ENCODE measurements at places on chromosomes 1 and 21.

DNA sequence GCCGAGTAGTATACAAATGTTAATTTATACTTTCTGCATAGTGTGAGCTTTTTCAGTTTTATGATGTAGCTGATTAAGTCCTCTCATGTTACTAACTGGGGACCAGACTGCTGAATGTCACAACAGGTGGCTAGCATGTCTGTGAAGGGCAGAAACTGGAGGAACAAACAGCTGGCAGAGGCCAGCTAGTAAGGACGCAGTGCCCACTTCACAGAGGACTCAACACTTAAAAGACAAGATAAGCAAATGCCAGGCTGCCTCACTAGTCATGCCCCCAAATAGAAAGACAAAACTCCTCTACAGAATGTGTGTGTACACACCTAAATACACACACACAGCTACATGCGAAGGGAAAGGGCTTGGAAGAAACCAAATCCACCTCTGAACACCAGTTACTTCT lies 73.8 kb upstream of the ZNF678 start:
- no peak for ATAC-seq
- H3K36me3 ChIP-seq = no peaks in the 10 kb centered on the region
- no peak overlapping the region for H3K4me3 ChIP-seq
- no peak overlapping the region for H3K27ac ChIP-seq
- H3K27me3 ChIP-seq = no peaks in the 10 kb centered on the region

DNA sequence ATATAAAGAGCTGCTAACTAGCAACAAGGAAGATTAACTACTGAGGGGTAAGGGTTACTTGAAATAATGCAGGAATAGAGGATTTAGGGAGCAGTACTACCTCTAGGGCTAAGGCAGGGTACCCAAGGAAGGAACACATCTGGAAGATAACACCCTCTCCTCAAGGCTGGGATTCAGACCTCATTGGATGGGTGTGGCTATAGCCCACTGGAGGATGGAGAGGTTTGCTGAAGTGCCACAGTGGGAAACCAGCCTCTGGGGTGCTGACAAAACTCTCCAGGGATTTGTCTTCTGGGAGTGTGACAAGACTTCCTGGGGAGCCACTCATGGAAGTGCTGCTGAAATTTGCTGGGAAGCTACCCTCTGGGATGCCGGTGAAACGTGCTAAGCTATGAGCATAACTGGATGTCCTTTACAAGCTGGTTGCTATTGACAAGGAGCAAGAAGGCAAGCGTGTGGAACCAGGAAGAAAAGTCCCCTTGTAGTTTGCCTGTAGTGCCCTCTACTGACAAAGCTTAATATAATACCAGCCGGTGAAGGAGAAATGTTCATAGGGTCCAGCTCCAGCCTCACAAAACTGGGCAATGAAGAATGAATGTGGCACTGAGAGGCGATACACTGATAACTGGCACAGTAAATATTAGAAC lies 122.8 kb upstream of the USP24 start:
- no peak overlapping the region for H3K4me3 ChIP-seq
- no peaks in the 10 kb centered on the region for H3K4me1 ChIP-seq
- no peak for ATAC-seq
- no peaks in the 10 kb centered on the region for H3K27me3 ChIP-seq
- H3K27ac ChIP-seq = no peak overlapping the region

- ATAC-seq = no peak
- H3K27ac ChIP-seq = no peak overlapping the region
- H3K4me3 ChIP-seq = no peak overlapping the region
- no peaks in the 10 kb centered on the region for H3K4me1 ChIP-seq
Observed at GRCh38 chr1:195195423-195196057, 1412.7 kb downstream of the KCNT2 start.

DNA sequence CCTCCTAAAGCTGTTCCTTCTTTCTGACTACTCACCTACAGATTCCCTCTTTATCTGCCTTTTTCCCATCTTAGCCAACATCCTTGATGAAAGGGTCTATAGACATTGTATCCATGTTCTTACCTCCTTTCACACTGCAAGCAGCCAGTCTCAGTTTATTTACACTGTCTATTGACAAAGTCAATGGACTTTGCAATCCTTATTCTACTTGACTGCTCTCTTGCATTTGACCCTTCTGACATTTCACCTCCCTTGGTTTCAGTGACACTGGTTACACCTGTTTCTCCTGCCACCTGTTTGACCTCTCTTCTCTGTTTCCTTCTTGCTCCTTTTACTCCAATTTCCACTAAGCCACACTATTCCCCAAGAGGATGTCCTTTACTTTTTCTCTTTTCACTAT lies 224.0 kb upstream of the SNX7 start:
- H3K4me1 ChIP-seq = no peaks in the 10 kb centered on the region
- H3K27me3 ChIP-seq = no peaks in the 10 kb centered on the region
- no peak for ATAC-seq

- H3K27ac ChIP-seq = no peak overlapping the region
- no peak overlapping the region for H3K4me3 ChIP-seq
- peaks cover 15% of the 10 kb centered on the region for H3K27me3 ChIP-seq
- H3K36me3 ChIP-seq = no peaks in the 10 kb centered on the region
- ATAC-seq = no peak
Observed at GRCh38 chr1:10968411-10968826, 44.0 kb upstream of the TARDBP start.

DNA sequence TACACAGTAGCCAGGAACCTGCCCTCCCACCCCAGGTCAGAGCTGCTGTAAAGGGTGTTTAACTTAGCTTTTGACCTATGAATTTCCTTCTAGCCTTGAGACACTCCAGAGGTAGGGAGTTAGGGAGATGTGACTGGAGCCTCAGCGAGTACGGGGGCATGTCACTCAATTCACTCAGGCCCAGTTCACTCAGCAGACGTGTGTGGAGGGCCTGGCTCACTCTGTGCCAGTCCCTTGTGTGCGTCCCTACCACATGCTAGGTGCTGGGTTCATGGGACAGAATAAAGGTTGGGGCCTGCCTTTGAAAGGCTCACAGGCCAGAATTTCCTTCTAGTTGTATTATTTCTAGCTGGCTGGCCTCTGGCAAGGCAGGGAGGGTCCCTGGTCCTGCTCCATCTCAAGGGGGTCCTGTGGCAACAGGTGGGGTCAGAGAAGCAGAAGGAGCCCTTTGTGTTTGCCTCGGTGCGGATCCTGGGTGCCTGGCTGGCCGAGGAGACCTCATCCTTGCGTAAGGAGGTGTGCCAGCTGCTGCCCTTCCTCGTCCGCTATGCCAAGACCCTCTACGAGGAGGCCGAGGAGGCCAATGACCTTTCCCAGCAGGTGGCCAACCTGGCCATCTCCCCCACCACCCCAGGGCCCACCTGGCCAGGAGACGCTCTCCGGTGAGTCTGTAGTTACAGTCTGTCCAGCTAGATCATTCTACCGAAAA lies 4.5 kb downstream of the NCDN start:
- no peaks in the 10 kb centered on the region for H3K27me3 ChIP-seq
- H3K4me1 ChIP-seq = peaks cover 46% of the 10 kb centered on the region
- H3K27ac ChIP-seq = no peak overlapping the region
- H3K4me3 ChIP-seq = no peak overlapping the region

- H3K4me1 ChIP-seq = no peaks in the 10 kb centered on the region
- no peak overlapping the region for H3K27ac ChIP-seq
- ATAC-seq = no peak
- H3K36me3 ChIP-seq = no peaks in the 10 kb centered on the region
- no peak overlapping the region for H3K4me3 ChIP-seq
Observed at GRCh38 chr1:230543085-230543484, 99.2 kb upstream of the COG2 start.

- no peaks in the 10 kb centered on the region for H3K27me3 ChIP-seq
- no peak for ATAC-seq
- H3K27ac ChIP-seq = no peak overlapping the region
- H3K4me1 ChIP-seq = no peaks in the 10 kb centered on the region
- H3K36me3 ChIP-seq = no peaks in the 10 kb centered on the region
Observed at GRCh38 chr1:151011154-151011850, 3.1 kb downstream of the PRUNE1 start.

DNA sequence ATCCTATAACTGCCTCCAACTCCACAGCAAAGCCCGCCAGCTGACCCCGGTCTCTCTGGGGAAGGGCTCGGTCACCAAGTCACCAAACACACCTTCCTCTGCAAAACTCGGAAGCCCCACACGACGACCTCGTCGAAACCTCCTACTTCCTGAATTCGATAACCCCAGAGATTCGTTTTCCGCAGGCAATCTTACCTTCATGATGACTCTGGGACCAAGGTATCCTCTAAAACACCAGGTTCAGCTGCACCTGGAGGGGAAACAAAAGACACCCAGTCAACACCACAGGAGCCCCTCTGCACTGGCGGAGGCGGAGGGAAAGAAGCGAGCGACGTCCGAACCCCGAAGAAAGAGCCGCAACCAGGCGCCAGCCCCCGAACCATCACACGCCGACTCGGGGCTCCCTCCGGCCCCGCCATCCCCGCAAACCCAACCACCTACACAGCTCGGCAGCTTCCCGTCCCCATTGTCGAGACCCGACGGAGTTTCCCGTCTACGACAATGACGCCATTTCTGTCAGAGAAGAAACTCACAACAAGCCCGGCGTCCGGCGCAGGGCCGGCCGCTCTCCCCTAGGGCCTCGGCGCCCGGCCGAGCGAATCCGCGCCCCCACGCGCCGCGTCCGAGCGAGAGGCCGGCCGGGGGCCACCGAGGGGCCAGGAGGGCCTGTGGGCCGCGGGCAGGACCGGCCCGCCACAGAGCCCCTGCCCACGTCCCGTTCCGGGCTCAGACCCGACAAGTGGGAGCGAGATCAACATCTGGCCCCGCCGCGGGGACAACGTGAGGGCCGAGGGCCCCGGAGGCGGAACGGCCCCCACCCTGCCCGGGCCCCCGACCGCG lies 1.0 kb downstream of the ARID4B start:
- peaks cover 12% of the 10 kb centered on the region for H3K4me1 ChIP-seq
- peak overlapping the region; percentile 74 for H3K4me3 ChIP-seq
- peak overlapping the region; percentile 99 for H3K27ac ChIP-seq
- H3K27me3 ChIP-seq = no peaks in the 10 kb centered on the region

- ATAC-seq = no peak
- H3K4me1 ChIP-seq = peaks cover 4% of the 10 kb centered on the region
- no peak overlapping the region for H3K4me3 ChIP-seq
- H3K27ac ChIP-seq = no peak overlapping the region
- no peaks in the 10 kb centered on the region for H3K27me3 ChIP-seq
Observed at GRCh38 chr1:186682736-186683135, 2.5 kb upstream of the PTGS2 start.

DNA sequence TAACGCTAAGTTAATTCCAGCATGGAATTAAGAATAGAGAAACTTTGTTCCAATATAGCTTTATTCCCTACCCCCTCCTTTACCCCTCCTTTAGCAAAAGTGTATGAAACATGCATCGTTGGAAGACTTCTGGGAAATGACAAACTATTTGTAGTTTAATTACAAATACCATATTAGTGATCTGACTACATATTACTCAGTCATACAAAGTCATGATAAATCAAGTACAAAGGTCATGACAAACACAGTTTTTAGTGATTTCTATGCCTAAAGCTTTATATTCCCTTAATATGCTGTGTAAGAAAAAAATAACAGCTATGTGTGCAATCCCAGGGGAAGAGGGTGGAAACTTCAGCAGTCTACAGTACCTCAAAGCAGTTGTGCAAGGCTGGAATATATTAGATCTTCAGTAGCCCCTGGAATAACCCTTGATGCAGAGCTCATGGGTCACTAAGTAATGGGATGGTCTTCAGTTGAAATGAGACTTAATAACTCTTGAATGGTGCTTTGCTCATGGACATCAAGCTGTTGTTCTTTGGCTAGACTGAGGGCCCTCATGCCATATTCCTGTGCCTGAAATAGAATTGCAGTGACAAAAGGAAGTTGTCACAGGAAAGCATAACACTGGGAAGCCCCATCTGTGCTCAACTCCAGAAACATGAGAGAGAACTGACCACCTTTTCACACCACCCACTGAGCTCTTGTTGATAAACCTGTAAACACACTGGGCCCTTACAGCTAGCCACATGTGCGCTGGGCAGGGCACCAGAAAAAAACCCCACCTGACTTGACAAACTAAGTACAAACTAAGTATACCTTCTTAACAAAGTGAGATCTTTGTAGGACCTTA lies 25.3 kb downstream of the ZMYND12 start:
- no peak overlapping the region for H3K4me3 ChIP-seq
- no peaks in the 10 kb centered on the region for H3K36me3 ChIP-seq
- ATAC-seq = no peak
- H3K27ac ChIP-seq = no peak overlapping the region
- H3K4me1 ChIP-seq = no peaks in the 10 kb centered on the region

DNA sequence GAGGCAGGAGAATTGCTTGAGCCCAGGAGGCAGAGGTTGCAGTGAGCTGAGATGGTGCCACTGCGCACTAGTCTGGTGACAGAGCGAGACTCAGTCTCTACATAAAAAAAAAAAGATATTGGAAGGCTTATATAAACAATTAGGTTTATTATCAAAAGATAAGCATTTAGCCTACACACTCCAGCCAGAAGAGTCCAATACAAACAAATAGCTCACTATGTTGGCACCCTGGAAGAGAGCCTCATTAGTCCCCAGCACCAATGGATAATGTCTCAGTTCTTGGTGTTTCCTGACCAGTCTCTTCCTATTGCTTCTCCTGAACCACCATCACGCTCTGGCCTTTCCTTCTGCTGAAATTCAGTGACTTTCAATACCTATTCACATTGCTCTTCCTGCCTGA lies 48.6 kb upstream of the ATP1A1 start:
- H3K4me1 ChIP-seq = no peaks in the 10 kb centered on the region
- H3K4me3 ChIP-seq = no peak overlapping the region
- no peaks in the 10 kb centered on the region for H3K27me3 ChIP-seq
- H3K27ac ChIP-seq = no peak overlapping the region
- no peak for ATAC-seq

GRCh38 chr1:207298186-207298585 lies 23.3 kb upstream of the CD55 start:
- no peak for ATAC-seq
- no peaks in the 10 kb centered on the region for H3K4me1 ChIP-seq
- no peak overlapping the region for H3K4me3 ChIP-seq
- H3K27me3 ChIP-seq = no peaks in the 10 kb centered on the region
- H3K36me3 ChIP-seq = no peaks in the 10 kb centered on the region

- H3K27ac ChIP-seq = no peak overlapping the region
- H3K36me3 ChIP-seq = no peaks in the 10 kb centered on the region
- no peak for ATAC-seq
- H3K27me3 ChIP-seq = peaks cover 61% of the 10 kb centered on the region
- H3K4me1 ChIP-seq = no peaks in the 10 kb centered on the region
Observed at GRCh38 chr1:19043579-19044443, 87.3 kb upstream of the IFFO2 start.

GRCh38 chr1:181142096-181142958 lies 53.8 kb downstream of the IER5 start:
- H3K27me3 ChIP-seq = no peaks in the 10 kb centered on the region
- no peaks in the 10 kb centered on the region for H3K36me3 ChIP-seq
- peaks cover 5% of the 10 kb centered on the region for H3K4me1 ChIP-seq

- no peak for ATAC-seq
- no peaks in the 10 kb centered on the region for H3K4me1 ChIP-seq
- H3K4me3 ChIP-seq = no peak overlapping the region
- H3K27me3 ChIP-seq = no peaks in the 10 kb centered on the region
Observed at GRCh38 chr1:230502306-230502705, 76.2 kb upstream of the PGBD5 start.

GRCh38 chr1:204314171-204314892 lies 45.4 kb downstream of the PLEKHA6 start:
- H3K27me3 ChIP-seq = peaks cover 12% of the 10 kb centered on the region
- H3K4me3 ChIP-seq = no peak overlapping the region
- H3K36me3 ChIP-seq = no peaks in the 10 kb centered on the region
- H3K27ac ChIP-seq = no peak overlapping the region
- H3K4me1 ChIP-seq = no peaks in the 10 kb centered on the region

Measured in gastroesophageal sphincter (tissue), 4 donors.